ENCODE measurements at places on chromosomes 12 and 14.

GRCh38 chr14:85464135-85464895, 65.6 kb upstream of the FLRT2 start:
- DNase-seq: no peak

DNA sequence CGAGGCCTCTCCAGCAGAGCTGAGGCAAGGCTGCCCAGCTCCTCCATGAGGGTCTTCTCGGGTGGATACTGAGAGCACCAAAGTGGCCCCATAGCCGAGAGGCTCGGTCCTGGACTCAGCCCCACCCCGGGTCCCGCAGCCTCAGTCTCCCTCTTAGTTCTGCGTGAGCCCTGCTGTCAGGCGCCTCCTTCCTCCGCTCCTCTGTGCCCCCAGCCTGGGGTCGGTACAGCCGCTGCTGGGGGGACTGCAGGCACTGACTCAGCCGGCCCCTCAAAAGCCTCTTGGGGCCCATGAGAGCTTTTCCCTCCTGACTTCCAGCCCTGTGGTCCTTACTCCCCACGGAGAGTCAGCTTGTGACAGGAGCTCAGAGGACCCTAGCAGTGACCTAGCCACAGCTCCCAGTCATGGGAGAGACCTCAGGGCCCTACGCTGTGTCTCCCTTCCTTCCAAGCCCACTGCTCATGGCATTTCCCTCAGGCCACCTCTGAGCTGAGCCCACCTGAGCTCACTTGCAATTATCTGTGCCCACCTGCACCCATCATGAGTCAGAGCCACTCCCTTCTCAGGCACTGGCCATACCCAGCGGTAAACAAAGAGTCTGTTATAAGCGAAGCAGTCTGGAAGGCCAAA, 295.0 kb upstream of the RTL1 start:
- DNase-seq: no peak

GRCh38 chr14:102316338-102316742, 3.2 kb upstream of the ZNF839 start:
- peak; percentile 84 for DNase-seq

DNA sequence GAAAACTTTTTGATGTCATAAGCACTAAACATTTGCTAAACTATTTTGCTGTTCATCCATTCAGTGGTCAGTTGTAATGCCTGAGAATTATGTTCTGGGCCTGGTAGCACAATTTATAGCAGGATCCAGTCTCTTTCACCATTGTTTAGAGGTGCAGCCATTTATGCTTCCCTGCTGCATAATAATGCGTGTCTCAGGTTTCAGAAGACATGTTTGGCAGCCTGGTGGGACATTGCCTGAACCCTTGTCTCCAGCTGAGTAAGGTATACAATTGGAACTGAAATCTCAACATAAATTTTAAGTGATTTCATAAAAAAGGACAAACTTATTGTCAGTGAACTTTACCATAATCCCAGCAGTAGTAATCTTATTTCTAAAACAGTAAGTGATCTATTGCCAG, 94.8 kb downstream of the POLR3B start:
- DNase-seq: no peak

GRCh38 chr14:52063052-52063462, 5.8 kb downstream of the NID2 start:
- DNase-seq: peak; percentile 66

DNA sequence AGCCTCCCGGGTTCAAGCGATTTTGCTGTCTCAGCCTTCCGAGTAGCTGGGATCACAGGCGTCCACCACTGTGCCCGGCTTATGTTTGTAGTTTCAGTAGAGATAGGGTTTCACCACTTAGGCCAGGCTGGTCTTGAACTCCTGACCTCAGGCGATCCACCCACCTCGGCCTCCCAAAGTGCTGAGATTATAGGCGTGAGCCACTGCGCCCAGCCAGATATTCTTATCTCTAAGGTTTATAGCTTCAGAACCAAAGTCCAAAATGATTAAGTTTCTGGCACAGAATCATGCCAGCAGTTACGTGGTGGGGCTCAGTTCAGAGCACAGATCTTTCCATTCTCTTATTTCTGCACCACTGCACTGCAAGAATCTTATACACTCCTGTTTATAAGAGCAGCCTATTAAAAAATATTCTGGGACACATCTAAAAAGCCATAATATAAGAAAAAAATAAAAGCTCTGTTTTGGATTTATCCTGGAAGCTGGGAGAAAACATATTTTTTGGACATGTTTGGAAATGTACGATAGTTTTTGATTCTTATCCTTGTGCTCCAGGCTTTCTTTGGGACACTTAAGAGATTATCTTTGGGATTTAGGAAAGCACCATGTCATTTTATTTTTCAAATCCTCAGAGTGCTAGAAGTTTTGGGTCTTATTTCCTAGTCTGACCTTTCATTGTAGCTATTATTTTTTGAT, 129.6 kb downstream of the LMNTD1 start:
- peak; percentile 80 for DNase-seq

DNA sequence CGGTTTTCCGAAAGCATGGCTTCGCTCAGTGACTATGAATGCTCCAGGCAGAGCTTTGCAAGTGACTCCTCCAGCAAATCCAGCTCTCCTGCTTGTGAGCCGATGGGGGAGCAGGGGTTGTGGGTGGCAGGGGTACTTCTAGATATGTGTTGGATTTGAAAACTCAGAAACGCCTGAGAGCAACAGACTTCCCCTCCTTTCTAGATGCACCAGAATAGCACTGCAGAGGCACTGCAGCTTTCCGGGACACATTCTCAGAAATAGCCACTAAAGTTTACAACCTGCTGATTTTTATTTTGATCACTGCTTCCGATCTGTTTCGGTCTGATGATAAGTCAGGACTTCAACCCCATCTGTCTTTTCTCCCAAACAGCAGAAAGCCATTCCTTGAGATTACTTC, 8.6 kb downstream of the TCP11L2 start:
- DNase-seq: no peak

DNA sequence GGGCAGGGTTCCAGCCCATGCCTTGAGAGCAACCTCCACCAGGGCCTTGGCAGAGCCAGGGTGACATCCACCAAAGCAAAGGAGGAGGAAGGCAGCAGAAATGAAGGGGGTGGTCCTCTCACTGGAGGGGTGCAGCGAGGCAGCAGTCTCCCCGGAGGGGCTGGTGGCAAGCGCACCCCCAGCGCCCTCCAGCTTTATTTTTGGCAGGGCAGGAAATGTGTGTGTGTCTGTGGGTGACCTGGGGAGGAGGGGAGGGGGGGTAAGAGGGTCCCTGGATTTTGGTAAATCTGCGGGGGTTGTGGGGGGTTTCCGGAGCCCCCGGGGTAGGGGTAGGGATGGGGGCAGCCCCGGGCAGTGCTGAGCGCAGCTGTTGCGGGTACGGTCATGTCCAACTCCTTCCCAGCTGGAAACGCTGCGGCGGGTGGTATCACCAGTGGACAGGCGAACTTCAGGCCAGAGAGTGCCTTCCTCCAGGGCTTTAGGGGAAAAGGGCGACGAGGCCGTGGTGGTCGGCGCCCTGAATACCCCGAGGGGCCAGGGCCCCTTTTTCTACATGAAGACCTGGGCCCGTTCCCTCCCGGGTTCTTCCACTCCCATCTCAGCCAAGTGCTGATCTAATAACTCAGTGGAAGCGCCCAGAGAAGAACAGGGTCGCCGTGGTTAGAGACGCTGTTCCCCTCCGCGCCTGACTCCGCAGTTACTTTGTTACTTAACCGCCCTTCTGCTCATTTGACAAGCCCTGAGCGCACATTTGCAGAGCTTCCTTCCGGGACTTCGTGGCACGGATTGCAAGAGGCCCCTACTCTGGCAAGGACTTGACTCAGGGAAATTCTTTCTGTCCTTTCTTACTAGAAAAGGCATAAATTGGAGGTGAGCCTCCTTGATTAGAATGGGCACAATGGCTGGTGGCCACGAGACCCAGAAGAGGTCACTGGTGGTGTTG, 55.2 kb downstream of the FOS start:
- peak; percentile 11 for DNase-seq

GRCh38 chr14:22314183-22314820, 274.7 kb downstream of the DAD1 start:
- peak; percentile 62 for DNase-seq

GRCh38 chr12:54229624-54230212, 40.9 kb upstream of the SMUG1 start:
- DNase-seq: peak; percentile 99

DNA sequence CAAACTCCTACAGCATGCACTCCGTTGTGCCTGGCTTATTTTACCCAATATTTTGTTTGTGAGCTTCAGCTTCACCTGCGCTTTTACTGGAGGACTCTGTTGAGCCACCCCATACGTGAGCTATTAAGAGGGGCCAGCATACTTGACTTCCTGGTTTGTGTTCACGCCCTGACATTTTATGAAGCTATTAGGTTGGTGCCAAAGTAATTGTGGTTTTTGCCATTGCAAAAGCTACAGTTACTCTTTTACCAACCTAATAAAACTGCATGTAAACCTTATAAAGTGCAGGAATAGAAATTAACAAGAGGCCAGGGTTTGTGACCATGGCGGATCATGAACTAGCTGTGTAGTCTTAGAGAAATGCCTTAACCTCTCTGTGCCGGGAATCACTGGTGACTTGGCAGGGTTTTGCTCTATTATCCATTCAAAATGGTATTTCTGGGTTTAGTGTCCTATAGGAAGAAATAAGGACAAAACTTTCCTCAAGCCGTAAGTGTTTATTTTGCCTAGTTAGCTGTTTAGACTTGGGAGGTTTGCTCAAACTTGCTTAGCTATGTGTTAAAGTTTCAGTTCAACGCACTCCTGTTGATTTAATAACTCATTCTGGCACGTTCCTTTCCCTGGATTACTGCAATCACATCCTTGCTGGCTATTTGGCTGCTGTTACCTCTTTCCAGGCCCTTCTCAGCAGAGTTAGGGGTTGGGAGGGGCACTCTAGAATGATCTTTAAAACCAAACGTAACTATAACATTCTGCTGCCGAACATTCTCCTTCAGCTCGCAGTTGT, 1027.6 kb downstream of the BCL11B start:
- no peak for DNase-seq

DNA sequence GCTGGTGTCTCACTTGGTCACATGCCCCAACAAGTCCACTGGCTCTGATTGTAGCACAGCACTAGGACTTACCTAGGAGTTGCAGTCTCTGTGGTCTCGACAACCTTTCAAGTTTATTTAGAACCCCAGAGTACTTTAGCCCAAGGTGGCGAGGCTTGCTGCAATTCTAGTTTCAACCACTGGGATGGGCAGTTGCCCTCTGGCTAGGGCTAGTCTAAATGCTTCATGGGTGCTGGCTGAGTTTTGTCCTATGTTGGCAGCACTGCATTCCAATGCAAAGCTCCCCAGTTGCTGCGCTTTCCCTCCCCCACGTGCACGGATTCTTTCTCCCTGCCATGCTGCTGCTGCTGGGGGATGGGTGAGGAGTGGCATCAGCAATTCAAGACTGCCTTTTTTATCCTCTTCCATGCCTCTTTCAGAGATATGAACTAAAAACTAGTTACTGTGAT, 207.9 kb downstream of the SYNE2 start:
- no peak for DNase-seq

DNA sequence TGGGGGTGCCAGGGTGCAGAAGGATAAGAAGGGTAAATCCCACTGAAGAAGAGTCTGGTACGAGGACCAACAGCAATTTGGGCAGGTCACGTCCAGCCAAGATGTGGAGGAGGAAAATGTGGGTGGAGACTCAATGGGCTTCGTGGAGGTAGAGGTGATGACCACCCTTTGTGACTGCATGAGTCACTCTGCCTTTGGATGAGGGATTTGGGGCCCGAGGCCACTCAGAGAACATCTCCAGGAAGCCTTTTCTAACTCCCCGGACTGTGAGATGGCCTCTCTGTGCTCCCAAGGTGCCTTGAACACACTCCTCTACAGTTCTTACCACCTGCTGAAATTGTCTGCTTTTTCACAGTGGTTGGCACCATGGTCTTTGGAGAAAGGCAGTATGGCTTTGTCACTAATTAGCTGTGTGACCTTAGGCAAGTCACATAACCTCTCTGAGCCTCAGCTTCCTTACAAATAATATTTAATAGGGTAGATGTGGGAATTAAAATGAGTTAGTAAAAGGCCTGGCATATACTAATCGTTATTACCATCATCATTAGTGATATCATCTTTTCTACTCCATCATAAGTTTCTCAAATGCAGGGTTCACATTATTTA, 67.0 kb upstream of the ARHGAP5 start:
- no peak for DNase-seq

GRCh38 chr12:71533703-71534102, 94.1 kb downstream of the LGR5 start:
- DNase-seq: no peak

DNA sequence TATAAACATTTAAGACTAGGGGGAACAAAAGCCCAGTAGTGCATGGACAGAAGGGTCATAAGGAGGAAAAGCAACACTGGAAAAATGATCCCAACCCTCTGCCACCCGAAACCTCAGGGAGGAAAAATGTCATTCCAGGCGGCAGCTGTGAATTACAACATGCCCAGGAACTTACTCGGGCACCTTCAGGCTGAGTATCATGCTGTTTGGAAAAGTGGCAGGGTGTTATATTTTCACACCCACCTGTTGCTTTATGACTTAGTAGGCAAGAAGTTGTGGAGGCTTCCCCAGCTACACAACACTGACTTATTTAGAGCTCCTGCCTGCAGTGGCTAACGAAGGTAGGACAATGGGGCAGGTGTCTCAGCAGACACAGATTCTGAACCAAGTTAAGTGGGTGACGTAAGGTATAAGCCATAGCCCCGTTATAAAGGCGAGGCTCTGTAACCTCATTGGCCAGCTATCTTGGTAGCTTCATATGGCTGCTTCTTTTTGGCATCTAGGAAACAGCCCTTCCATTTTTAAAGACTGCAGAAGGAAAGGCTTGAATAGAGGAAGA, 96.1 kb upstream of the IFNG-AS1 start:
- DNase-seq: no peak

DNA sequence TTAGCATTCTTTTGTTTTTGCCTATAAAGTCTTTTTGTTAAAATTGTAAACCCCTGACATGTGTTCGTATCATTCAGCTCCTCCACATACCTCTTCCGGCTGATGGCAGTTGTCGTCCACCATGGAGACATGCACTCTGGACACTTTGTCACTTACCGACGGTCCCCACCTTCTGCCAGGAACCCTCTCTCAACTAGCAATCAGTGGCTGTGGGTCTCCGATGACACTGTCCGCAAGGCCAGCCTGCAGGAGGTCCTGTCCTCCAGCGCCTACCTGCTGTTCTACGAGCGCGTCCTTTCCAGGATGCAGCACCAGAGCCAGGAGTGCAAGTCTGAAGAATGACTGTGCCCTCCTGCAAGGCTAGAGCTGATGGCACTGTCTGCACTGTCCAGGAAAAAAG, 7.7 kb downstream of the ALKBH2 start:
- DNase-seq: no peak
